ENCODE measurements at places on chromosomes 11 and 22. TPM values are rescaled to one million over a fixed set of nuclear protein-coding genes. Genes with fewer than 3 reads are reported as not detected.
A peak's percentile ranks its signal among the peaks of the same experiment; 100 is the strongest.

- no peak for DNase-seq
These were observed 82.1 kb downstream of the KCNQ1 start for GRCh38 chr11:2526808-2527381.

- peak; percentile 73 for DNase-seq
These were observed 2.8 kb downstream of the MYH9 start for GRCh38 chr22:36384766-36385481.

DNA sequence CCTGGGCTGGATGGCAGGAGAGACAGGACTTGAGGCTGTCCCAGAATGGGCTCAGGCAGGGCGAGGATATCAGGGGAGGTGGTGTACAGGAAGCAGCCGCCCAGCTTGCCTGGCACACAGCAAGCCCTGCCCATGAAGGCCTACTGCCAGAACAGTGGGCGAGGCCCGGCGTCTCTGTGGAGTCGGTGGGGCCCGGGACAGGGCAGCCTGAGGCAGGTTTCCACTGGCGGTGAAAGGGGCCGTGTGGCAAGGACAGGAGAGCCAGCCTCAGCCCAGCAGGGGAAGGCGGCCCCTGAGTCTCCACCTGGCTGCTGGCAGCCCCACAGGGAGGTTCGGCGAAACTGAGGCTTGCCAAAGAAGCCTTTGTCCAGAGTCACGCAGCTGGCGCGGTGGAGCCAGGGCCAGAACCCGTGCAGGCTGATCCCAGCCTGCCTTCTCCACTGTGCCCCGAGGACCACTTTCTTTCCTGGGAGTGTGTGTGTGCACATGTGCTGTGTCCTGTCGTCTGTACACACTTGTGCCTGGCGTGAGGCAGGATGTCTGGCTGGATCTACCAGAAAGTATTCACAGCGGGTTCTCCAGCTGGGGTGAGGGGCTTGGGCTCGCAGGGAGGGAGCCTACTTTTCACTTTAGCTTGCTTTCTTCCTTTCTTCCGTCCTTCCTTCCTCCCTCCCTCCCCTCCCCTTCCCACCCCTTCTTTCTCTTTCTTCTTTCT, 1.2 kb downstream of the TSPO start:
- peak; percentile 66 for DNase-seq

GRCh38 chr22:17283423-17283822, 64.2 kb upstream of the ADA2 start:
- no peak for DNase-seq

- DNase-seq: no peak
These were observed 181.0 kb downstream of the MN1 start for GRCh38 chr22:27620367-27621154.

GRCh38 chr11:74019104-74019738, 10.3 kb upstream of the UCP3 start:
- no peak for DNase-seq

DNA sequence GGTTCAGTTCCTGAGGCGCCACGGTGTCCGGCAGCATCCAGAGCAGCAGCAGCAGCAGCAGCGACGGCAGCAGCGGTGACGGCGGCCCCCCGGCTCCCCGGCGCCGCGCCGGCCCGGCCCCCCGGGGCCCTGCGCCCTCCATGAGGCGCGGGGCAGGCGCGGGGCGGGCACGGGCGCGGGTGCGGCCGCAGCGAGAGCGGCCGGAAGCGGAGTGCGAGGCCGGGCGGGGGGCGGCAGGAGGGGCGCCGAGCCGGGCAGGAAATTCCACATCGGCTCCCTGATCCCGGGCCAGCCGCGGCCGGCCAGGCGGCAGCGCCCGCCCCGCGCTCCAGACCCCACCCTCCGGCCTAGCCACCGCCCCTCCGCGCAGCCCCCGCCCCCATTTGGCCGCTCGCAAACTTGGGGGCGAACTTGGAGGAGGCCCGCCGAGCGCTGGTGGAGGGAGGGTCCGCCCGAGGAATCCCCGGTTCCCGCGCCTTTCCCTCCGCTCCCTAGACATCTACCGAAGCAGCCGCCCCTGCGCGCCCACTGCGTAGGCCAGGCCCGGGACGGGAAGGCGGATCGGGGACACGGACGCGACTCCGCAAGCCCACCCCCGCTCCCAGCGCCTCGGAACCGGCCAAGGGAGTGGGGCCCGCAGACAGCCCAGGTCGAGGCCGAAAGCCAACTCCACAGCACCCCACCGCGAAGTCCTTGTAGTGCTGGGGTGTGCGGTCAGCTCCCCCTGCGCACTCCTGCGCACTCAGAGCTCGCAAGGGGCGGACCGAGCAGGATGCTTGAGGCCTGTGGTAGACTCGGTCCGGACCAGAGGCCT, at the start of gene SCARF2:
TSS of gene SCARF2 (minus strand) at position 213 of the 814 bp plus-strand sequence. CDS start at position 142, 71 bp downstream.
- no peak for DNase-seq

GRCh38 chr11:20042811-20043341, 117.4 kb downstream of the DBX1 start:
- no peak for DNase-seq

DNA sequence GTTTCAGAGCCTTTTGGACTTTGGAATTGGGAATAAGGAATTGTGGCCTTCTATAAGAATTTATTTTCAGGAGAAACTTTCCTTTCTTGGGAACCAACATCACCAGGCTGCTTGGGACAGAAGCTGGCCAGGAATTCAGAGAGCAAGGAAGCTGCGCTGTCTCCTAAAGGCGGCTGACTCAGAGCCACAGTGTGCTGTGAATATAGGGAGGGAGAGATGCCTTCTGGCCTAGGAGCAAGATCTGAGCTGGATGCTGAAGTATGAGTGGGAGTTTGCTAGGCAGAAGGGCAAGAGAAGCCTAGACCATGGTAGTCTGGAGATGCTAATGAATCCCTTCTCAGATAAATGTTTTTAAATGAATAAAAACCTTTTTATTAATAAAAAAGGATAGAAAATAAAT, 213.7 kb upstream of the TBCEL start:
- DNase-seq: no peak

DNA sequence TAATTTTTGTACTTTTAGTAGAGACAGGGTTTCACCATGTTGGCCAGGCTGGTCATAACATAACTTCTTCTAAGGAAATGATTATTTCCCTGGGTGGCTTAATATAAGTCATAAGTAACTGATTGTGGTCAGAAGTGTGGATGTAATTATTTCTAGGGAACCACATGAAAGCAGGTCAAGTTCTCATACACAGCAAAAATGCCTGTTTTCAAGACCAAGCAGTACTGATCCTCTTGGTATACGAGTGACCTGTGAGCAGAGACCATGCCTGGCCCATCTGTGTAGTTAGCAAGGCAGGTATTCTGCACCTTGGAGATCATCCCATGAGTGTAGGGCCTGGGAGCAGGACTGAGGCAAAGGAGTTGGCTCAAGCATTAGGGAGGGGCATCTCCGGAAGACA, 32.5 kb upstream of the NUCB2 start:
- no peak for DNase-seq

GRCh38 chr22:48405741-48406140, 1421.9 kb downstream of the BRD1 start:
- DNase-seq: no peak

- DNase-seq: no peak
These were observed 236.2 kb downstream of the ETS1 start for GRCh38 chr11:128351168-128351567.

GRCh38 chr11:12547953-12548650, 126.1 kb upstream of the TEAD1 start:
- no peak for DNase-seq

DNA sequence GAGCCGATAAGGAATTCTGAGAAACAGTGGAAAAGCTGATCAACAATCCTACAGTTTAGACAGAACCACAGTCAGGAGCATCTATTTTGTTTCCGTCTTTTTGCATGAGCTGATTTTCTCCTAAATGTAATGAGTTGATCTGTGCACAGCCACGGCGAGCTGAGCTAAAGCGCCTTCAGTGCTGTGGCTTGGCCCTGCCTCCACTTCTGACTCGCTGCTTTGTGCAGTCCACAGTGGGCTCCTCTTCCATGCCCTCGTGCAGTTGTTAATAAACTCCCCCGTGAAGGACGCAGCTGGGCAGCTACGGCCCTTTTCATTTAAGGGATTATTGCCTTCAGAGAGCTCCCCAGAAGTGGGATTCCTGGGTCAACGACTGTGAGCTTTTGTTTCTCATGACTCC, 39.4 kb downstream of the SCUBE1 start:
- no peak for DNase-seq

DNA sequence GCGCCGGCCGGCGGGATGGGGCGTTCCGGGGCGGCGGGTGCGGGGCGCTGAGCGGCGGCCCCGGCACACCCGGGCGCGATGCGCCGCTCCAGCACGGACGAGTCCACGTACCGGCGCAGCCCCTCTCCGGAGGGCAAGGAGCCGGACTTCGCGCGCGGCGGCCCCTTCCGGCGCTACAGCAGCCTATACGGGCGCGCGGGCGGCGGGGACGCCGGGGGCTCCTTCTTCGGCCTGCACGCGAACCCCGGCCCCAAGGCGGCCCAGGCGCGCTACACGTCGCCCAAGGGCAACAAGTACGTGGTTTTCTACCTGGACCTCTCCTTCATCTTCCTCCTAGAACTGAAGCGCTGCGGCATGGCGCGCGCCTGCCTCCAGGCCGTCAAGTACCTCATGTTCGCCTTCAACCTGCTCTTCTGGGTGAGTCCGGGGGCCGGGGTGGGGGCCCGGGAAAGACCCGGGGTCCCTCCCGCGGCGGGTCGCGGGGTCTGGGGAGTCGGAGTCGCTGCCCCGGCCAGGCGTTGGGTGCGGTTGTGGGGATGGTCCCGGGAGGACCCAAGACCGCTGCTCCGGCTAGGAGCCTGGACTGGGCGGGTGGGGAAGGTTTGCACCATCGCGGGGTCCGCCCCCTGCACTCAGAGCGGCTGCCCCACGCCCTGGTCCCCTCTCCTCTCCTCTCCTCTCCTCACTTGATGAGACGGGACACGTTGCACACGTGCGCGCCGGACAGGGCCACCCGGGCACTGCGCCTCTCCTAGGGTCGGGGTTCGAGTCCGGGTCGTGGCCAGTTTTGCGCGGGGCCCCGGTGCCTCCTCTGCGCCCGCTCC, 7.5 kb downstream of the TSPAN4 start:
- DNase-seq: no peak

- DNase-seq: no peak
These were observed 180.9 kb downstream of the KIF18A start for GRCh38 chr11:27926981-27927481.

DNA sequence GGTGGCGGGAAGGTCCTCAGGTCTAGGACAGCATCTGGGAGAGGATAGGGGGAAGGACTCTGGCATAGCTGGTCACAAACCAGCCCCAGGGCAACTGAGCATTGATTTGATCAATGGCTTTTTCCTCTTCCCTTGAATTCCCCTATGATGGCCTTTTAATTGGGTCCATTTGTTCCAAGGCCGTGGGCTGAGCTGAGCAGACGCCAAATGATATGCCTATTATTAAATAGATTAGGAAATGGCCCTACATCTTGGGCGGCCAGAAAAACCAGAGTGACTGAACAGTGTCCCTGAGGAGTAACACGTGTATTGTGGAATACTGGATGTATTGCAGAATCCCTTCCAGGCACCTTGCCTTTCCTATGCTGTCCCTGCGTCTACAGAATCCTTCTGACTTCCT, 26.7 kb upstream of the P2RY6 start:
- no peak for DNase-seq

- DNase-seq: no peak
These were observed 190.8 kb downstream of the TTC28 start for GRCh38 chr22:28488825-28489224.

DNA sequence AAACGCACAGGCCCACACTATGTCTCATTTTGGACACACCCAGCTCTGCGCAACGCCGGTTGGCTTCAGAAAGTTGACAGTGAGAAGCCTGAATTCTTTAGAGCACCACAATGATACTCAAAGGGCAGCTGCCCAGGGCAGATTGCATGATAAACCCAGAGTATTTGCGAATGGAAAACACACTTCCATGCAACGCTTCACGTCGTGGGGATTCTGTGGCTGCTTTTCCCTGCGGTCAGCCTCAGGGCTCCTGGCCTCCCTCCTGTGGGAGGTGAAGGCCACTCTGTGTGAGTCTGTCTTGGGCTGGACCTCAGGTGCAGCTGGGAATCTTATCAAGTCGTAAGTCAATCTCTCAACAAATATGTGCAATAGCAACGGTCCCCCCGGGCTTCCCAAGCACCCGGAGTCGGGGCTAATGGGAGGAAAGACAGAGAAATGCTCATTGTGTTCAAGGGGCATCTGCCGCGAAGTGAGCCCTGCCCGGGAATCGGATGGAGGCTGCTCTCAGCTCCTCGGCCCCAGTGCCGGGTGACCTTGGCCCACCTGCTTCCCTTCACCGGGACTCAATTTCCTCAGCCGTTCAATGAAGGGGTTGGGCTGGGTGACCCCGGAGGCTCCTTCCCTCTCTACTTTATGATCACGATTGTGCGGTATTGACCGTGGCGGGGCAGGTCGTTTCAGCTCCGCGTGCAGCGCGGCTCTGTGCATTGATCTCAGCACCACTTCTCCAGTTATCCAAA, 623.6 kb downstream of the BRD1 start:
- DNase-seq: no peak

GRCh38 chr22:50399751-50400331, 56.7 kb downstream of the PPP6R2 start:
- DNase-seq: peak; percentile 8

DNA sequence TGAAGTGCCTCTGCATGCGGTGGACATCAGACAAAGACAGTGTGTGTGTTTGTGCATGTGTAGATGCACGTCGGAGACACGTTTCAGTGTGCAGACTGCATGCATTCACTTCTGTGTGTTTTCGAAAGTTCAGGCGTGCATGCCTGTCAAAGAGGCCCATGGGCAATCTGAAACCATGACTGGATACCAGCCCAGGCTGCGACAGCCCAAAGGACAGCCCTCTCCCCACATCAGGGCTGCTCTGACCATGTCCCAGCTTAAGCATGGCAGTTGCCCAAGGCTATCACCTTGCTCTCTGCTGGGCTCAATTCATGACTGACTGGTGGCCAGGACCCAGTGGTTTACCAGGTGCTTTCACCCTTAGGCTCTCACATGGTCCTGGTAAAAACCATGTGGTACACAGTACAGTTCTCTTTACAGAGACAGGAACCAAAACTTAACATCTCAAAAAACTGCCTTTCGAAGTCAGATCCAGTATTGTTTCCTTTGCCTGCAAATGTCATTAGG, 423.7 kb upstream of the CADM1 start:
- no peak for DNase-seq

DNA sequence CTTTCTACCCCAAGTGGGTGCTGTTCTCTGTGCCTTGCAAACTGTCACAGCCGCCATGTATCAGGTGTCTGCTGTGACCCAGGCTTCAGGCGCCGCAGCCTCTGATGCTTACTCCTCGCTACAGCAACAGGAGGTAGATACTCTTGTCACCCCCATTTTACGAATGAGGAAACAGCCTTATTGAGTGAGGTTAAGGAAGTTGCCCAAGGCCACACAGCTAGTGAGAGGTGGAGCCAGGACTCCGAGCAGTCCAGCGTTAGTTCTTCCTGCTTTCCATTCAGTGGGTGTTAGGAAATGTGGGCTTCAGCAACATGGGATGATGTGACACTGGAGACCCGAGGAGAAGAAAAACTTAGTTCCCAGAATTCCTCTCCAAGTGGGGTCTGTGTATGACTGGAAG, 14.3 kb downstream of the RNF215 start:
- no peak for DNase-seq

GRCh38 chr11:35151683-35152280, 12.8 kb downstream of the CD44 start:
- no peak for DNase-seq

GRCh38 chr22:46000081-46001027, 23.4 kb upstream of the WNT7B start:
- DNase-seq: no peak

CACNA1I gene
- 28.8 TPM for total RNA-seq

RAG1 gene
- 0.51 TPM for total RNA-seq

MPPED1 gene
- not detected for total RNA-seq

SLC25A17 gene
- total RNA-seq: 8.9 TPM

MISFA gene
- not detected for total RNA-seq

NNMT gene
- not detected for total RNA-seq

DDIAS gene
- 0.55 TPM for total RNA-seq

CRYAB gene
- total RNA-seq: 0.49 TPM

All from T-cell (primary cell).